ENCODE measurements at places on chromosomes 7 and 10.
A peak's percentile ranks its signal among the peaks of the same experiment; 100 is the strongest.

DNA sequence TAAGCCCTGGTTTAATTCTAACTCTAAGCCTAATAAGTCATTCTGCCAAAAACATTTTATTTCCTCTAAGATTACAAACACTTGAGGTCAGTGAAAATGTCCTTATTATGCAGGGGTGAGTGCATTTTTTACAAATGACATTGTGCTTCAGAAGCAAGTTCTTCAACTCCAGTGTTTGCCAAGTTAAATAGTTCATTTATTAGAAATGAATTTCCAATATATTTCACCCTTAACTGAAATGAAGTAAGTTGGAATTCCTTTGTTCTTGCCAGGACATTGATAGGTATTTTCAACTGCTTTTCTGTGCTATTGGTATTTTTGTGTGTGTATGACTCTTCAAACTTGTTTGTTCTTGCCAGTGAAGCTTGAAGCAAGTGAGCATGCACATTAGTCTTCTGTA is 89.5 kb upstream of the CCDC6 start:
- no peak for DNase-seq

GRCh38 chr7:10855583-10855982 is 118.1 kb upstream of the PHF14 start:
- no peak for DNase-seq

DNA sequence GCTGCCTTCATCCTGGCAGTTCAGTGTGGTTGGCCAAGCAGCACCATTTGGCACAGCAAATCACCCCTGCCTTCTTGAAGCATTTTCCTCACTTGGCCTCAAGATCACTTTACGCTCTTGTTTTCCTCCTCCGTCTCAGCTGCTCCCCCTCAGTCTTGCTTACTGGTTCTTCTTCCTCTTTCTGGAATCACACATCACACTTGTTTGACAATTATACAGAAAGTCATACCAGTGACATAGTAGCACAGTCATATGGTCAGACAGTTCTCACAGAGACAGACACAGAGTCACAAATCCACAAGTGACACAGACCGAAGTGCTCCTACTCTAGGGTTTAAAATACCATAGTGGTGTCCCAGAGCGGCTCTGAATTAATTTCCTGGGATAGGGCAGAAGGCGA is 43.8 kb upstream of the ARL4A start:
- DNase-seq: no peak

GRCh38 chr10:33164060-33164709 is 170.3 kb downstream of the NRP1 start:
- DNase-seq: peak; percentile 40

DNA sequence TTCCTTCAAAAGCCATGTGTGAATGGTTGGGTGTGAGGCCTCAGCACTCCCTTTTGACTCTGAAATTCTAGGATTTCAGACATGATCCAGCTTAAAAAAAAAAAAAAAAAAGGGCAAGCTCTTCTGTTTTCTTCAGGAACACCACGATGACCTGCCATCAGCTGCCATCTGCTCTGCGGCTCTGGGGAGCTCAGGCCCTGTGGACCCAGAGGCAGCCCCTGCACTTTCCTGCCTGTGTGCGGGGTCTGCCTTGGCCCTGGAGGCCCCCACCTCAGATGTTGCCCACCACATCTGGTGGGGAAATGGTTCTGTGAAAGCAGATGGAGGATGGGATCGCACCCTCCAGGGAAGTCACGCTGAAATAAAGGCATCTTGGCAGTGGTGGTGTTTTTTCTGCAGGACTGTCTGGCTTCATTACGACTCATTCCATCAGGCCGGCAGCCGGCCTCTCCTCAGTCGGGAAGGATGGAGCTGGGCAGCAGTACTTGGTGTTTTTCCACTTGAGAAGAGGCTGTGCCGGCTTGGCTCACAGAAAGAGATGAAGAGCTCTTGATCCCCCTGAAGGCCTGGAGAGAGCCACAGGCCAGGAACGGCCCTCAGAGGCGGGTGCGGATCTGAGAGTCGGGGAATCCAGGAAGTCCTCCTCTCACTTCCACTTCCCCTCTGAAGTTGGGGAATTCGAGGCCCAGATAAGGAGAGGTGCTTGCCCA is 66.1 kb upstream of the AQP1 start:
- DNase-seq: peak; percentile 78

GRCh38 chr10:72177454-72177853 is 38.4 kb upstream of the ANAPC16 start:
- DNase-seq: no peak

DNA sequence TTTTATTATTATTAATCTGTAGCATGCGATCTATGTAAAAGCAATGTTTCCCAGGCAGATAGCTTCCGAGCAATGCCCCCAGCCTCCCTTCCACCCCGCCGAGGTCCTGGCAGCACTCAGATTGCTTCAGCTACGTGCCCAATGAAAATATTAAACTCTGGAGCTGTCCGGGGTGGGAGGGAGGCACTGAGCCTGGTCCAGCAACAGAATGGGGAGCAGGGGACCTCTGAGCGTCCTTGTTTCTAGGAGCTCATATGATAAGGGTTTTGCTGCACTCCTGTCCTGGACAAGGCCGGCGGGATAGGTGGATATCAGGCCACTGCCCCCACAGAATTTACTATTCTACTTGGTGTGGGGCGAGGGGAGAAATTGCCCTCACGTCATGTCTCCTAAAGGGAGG is 44.5 kb upstream of the CDK1 start:
- DNase-seq: peak; percentile 11

GRCh38 chr10:3516234-3516922 is 268.6 kb downstream of the KLF6 start:
- peak; percentile 49 for DNase-seq

DNA sequence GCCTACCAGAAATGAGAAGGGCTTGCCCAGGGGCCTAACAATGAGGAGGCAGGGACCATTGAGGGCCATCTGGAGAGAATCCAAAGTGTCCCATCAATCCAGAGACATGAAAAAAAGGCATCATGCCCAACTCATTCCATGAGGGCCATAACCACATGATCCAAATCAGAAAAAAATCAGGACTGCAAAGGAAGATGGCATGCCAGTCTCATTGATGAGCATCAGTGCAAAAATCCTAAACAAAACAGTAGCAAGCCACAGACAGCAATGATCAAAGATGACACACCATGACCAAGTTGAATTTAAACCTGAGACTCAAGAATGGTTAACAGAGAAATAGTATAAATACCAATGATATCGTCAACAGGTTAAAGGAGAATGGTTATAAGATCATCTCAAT is 7.0 kb upstream of the CYP3A4 start:
- DNase-seq: no peak

DNA sequence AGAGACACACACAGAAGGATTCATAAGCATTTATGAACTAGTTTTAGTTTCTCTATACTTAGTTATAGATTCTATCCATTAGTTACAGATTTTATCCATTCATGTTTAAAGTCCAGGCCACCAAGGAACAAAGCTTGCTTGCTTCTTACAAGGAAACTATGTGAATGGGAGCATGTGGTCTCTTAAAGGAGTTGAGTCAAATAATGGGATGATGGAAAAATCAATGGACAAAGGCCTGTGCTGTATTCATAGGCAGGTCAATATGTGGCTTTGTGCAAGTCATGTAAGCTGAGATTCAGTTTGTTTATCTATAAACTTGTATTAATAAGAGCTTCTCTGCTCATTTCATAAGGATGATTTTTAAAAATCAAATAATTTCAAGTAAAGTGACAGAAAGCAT is 172.8 kb upstream of the CDK1 start:
- DNase-seq: no peak

DNA sequence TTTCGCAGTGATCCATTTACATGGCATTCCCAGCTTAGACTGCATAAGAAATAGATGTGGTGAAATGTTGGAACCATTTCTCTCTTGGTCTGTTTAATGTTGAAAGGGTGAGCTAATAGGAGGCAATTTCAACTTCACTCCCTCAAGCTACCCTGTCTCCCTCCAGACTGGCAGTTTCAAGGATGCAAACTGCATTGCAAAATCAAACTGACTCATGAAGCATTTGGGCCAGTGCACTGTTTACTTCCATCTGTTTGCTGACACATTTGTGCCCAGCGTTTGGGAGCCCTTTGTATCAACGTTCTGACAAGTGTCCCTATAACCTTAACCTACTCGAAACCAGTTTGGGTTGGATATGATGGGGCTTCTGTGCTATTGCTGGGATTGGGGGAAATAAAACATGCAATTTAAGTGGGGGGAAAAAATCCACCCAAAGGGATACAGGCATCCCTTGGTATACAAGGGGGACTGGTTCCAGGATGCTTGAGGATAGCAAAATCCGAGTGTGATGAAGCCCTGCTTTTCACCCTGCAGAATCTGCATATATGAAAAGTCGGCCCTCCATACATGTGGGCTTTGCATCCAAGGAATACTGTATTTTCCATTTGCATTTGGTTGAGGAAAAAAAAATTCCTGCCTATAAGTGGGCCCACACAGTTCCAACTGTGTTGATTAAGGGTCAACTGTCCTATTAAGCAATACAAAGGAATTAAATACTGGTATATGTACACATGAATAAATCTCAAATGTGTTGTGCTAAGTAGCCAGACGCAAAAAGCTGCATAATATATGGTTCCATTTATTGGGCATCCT is 15.6 kb downstream of the RHEB start:
- DNase-seq: peak; percentile 68

- DNase-seq: peak; percentile 76
Observed at GRCh38 chr10:34319197-34319846, 495.8 kb downstream of the PARD3 start.

Data from GM03348 (cell line).